Stimulated activated CD4-positive, alpha-beta T cell treated with anti-CD3 and anti-CD28 coated beads, Interleukin-1b, Interleukin-23, amount 100 ng/mL, for 24 hours (primary cell): ENCODE measurements at places on chromosomes 1 and 21.

- DNase-seq: no peak
Measured at GRCh38 chr1:9078015-9078751, 8.7 kb upstream of the SLC2A5 start.

GRCh38 chr1:109312246-109312645 is 5.4 kb upstream of the MYBPHL start:
- no peak for DNase-seq

GRCh38 chr1:62144238-62144831 is 50.3 kb upstream of the L1TD1 start:
- no peak for DNase-seq

GRCh38 chr1:15717418-15718125 is 18.5 kb upstream of the SLC25A34 start:
- DNase-seq: no peak

DNA sequence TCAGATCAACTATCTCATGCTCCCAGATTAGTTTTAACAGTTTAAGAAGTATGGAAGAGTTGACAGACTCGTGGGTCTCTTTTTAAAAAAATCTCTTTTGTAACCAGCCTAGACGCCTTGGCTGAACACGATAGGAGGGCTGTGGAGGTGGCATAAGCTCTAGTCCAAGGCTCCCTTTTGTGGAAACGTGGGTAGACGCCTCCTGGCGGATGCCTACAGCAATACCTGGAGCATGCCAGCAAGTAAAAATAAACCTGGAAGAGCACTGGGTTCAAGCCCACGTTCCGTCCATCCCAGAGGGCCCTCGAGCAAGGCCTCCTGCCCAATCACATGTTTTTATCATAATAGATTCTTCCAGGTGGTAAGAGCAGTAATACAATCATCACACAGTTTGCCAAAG is 87.9 kb downstream of the RGS7 start:
- no peak for DNase-seq
